Stimulated activated CD8-positive, alpha-beta memory T cell treated with anti-CD3 and anti-CD28 coated beads, Interleukin-2, amount 100 ng/mL, for 48 hours (primary cell): ENCODE measurements at places on chromosomes 4 and X.

DNA sequence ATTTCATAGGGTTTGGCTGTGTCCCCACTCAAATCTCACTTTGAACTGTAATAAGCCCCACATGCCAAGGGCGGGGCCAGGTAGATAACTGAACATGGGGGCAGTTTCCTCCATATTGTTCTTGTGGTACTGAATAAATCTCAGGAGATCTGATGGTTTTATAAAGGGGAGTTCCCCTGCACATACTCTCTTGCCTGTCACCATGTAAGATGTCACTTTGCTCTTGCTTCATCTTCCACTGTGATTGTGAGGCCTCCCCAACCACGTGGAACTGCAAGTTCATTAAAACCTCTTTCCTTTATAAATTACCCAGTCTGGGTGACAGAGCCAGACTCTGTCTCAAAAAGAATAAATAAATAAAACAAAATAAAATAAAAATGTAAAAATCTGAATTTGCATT lies 95.9 kb downstream of the PDS5A start:
- no peak for DNase-seq

GRCh38 chr4:169226565-169226964 lies 44.2 kb downstream of the SH3RF1 start:
- DNase-seq = no peak

DNA sequence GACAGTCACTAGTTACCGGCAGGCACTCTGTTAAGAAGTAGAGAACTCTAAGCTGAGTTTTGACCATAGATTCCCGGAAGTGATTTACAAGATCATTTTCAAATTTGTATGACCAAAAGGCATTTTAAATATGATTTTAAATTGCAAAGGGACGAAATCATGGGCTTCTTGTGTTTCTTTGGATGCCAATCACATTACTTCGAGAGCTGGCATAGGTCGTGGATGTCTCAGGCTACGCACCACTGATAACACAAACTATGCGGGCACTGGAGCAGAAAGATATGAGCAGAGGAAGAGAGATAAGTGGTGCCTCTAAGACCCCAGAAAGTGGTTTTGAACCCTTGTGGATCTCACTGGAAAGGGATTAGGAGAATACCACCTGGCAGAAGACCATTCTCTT lies 294.2 kb upstream of the FTHL17 start:
- no peak for DNase-seq

GRCh38 chrX:9638871-9639270 lies 126.8 kb downstream of the GPR143 start:
- DNase-seq = no peak

- no peak for DNase-seq
Observed at GRCh38 chr4:82679531-82679930, 117.7 kb upstream of the TMEM150C start.

- DNase-seq = no peak
Observed at GRCh38 chr4:8497762-8498161, 57.2 kb downstream of the TRMT44 start.

- no peak for DNase-seq
Observed at GRCh38 chr4:38136604-38137003, 176.4 kb downstream of the PTTG2 start.

- DNase-seq = no peak
Observed at GRCh38 chr4:158604369-158604768, 67.3 kb downstream of the C4orf46 start.

DNA sequence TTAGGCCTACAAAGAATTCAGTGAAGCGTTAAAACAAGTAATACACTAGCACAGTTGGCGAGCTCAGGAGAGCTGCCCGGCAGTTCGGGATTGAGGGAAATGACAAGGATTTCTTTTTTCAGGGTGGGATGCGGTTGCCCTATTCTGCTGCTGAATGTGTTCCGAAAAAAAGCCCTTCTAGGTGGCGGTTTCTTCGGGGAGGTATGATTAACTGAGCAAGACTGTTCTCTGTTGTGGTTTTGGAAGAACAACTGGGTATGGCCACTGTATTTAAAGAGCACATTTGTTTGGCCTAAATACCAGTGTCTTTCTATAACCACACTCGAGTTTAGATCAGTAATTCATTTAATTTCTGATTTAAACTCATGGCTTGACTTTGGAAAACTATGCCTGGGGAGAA lies 459.7 kb upstream of the FAT1 start:
- no peak for DNase-seq

GRCh38 chr4:185472103-185472542 lies 590 bp upstream of the CCDC110 start:
- no peak for DNase-seq
